ENCODE measurements at places on chromosomes 1 and 21.

- no peak for DNase-seq
Observed at GRCh38 chr1:38708701-38709258, 150.8 kb downstream of the RRAGC start.

GRCh38 chr1:220895412-220895946 lies 16.2 kb downstream of the HLX start:
- DNase-seq = no peak

- DNase-seq = no peak
Observed at GRCh38 chr1:227791425-227792143, 23.9 kb upstream of the PRSS38 start.

- no peak for DNase-seq
Observed at GRCh38 chr1:89542345-89542744, 17.7 kb downstream of the LRRC8B start.

DNA sequence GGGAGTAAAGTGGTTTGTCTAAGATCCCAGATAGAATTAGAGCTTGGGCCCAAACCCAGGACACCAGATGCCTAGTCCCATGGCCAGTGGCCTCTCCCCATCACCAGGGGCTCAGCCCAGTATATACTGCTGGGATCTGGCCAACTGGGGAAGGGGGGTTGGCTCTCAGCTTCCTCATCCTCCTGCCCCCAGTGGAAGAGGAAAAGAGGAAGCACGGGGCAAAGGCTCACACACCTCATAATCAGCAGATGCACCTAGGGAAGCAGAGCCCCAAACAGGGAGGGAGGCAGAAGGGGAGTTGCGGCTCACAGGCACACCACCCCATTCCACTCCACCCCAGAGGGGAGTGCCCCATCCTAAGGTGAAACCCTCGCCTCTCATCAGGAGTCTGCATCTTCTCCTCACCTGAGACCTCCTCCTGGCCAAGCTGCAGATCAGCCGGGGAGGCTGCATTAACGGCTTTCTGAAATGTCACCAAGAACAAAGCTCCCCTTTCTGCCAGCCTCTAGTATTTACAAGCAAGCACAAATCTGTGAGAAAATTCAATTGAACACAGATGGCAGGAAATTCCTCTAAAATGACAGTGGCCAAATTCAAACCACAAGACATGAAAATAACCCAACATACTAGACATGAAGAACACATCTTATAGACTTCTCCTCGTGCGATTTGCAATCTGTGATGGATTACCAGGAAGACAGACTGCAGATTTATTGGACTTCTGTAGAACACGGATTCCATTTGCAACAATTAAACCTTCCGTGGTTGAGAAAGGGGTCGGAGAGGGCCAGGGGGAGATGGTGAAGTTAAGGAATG lies 82.8 kb downstream of the GLIS1 start:
- no peak for DNase-seq

GRCh38 chr1:98675282-98675681 lies 13.8 kb downstream of the SNX7 start:
- DNase-seq = no peak

DNA sequence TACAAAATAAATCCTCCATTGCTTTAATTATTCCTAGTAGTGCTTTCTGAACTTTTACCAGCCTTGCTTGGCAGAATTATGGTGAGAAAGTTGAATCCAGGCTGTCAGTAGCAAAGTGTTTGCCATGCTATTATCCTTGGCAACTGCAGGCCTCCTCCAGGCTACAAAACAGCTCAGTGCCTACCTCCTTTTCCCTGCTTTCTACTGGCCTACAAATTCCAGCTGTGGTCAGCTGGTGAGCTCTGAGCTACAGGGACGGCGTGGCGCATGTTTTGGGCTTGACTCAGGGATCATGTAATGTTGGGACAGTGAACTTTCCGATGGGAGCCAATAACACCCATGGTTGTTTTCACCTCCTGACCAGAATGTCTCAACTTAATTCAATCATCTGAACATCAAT lies 456.1 kb upstream of the ADAMTS5 start:
- DNase-seq = no peak

DNA sequence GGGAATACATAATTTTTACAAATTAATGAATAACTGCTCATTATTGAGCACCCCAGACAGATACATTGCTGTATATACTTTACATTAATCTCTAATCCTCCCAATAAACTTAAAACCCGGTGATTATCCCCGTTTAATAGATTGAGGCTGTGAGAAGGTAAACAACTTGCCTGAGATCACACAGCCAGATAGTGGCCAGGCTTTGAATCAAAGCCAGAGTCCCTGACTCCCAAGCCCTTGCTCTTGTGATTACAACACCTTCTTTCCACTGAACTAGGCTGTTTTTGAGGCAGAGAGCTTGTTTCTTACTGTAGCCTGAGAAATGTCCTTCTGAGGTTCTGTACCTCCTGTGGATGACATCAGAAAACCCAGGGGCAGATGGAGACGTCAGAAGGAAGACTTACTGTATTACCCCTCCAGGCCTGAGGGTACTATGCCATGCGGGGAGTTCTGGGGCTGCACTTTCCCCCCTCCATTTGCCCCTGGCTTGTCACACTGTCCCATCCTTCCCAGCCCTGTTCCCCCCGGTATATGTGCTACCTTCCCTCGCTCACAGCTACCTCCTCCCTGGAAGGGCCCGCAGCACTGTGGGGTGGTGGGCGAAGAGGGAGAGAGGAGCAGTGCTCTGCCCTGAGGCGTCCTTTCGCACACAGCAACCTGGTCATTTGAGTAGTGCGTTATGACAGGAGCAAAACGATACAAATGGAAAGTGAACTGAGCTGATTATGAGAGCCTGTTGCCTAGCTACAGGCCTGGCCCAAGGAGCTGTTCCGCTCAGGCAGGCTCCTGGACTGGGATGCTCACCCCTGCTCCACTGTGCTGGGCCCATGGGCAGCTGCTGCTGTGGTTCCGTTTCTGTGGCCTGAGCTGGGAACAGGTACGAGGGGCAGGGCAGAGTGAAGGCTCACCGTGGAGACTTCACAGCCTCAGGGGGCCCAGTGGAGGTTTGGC lies 4.6 kb downstream of the KCNC4 start:
- DNase-seq = no peak

DNA sequence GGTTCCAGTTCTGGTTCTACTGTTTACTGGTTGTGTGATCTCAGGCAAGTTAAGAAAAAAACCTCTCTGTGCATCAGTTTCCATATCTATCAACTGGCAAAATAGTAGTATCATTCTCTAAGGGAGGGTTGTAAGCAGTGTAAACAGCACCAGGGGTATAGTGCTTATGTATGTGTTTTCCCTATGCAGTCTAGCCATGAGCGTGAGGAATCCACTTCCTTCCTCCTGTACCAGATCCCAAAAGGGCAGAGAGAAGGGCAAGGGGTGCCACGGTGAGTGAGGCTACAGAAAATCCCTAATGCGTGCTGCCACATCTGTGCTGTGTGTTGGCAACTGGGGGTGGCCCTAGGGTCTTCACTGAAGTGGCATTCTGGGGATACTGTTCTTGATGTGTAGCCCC lies 18.4 kb upstream of the RNF19B start:
- DNase-seq = no peak

GRCh38 chr1:201385299-201385891 lies 7.9 kb upstream of the TNNT2 start:
- no peak for DNase-seq

GRCh38 chr1:12542616-12543592 lies 75.1 kb downstream of the DHRS3 start:
- no peak for DNase-seq

DNA sequence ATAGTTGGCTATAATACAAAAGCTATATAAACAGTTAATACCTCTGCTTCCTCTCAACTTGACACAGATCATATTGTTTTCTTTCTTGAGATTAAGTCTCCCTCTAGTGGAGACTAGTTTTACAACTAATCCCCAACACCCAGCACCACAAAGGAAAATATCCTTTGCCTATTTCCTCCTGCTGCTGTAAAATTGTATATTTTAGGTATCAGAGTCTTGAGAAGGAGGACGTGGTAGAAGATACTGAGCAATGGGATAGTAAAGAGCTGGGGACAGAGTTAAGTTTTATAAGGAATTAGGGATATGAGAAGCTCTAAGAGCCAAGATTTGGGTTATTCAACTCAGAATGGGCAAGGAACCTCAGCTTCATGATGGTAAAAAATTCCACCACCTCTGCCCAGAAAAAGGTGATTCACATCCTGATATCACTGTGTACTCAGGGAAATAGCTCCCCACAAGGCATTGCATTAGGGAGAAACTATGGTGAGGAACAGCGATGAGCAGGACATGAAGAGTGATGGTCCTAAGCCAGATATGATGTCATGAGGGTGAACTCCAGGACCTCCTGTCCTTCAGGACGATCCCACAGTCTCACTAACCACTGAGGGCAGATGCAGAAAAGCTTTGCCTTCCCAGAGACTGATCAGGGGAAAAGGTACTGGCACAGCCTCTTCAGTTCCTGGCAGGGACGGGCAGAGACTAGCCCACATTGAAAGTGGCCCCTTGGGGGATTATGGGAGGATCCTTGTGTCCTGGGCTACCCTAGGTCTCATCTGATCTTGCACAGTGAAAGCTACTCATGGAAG lies 14.7 kb upstream of the CFAP126 start:
- no peak for DNase-seq

GRCh38 chr1:235919127-235919832 lies 52.6 kb upstream of the LYST start:
- DNase-seq = no peak

DNA sequence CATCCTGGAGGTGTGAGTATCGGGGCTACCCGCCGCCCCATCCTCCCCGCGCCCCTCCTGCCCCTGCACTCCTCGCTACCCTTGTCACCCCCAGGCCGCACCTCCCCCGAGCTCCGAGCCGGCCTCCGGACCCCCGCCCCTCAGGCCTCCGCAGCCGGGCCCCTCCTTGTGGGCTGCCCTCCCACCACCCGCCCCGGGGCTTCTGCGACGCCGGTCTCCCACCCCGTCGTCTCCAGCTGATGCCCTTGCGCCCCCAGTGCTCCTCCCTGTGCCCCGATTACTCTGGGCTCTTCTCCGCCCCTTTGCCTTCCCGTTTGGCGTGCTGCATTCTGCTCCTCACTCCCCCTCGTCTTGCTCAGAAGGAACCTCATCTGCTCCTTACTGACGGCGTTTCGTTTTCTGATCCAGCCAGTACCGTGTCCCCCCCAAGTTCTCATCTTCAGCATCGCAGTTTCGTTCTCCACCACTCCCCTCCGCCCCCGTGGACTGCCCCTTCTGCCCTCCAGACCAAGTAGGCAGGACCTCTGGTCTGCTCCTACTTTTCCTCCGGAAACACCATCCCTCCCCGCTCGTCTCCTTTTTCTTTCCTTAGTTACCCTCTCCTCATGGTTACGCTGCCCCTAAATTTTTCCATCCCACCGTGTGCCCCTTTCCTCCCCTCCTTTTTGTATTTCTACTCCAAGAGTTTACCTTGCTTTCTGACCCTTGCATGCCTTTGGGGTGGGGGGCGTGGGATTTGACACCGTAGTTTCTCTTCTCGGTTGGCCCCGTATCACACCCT lies 841 bp downstream of the SNX27 start:
- no peak for DNase-seq

GRCh38 chr1:42311138-42311537 lies 23.9 kb downstream of the FOXJ3 start:
- DNase-seq = no peak
